ENCODE measurements at places on chromosomes 2 and 18. TPM values are rescaled to one million over a fixed set of nuclear protein-coding genes. Genes with fewer than 3 reads are reported as not detected.

TDRD15 gene
- total RNA-seq = not detected

TMEM18 gene
- total RNA-seq = 48.4 TPM

NEB gene
- total RNA-seq = 0.34 TPM

ATL2 gene
- total RNA-seq = 71.6 TPM

LIMS4 gene
- 0.88 TPM for total RNA-seq

BOLL gene
- total RNA-seq = not detected

KLHL41 gene
- total RNA-seq = 0.30 TPM

SPR gene
- 147 TPM for total RNA-seq

NT5C1B gene
- total RNA-seq = not detected
